Hair follicle dermal papilla cell (primary cell): ENCODE measurements at places on chromosomes 1 and 21. TPM values are rescaled to one million over a fixed set of nuclear protein-coding genes. Genes with fewer than 3 reads are reported as not detected.

GBP4 gene
- 0.97 and 1.3 TPM in 2 replicates for total RNA-seq

MAEL gene
- not detected in 2 replicates for total RNA-seq

MATN1 gene
- total RNA-seq: 0.36 TPM in 1 of 2 replicates, not detected in the other

EXTL2 gene
- 19.3 and 28.6 TPM in 2 replicates for total RNA-seq
